ENCODE measurements at places on chromosomes 3 and 15.

DNA sequence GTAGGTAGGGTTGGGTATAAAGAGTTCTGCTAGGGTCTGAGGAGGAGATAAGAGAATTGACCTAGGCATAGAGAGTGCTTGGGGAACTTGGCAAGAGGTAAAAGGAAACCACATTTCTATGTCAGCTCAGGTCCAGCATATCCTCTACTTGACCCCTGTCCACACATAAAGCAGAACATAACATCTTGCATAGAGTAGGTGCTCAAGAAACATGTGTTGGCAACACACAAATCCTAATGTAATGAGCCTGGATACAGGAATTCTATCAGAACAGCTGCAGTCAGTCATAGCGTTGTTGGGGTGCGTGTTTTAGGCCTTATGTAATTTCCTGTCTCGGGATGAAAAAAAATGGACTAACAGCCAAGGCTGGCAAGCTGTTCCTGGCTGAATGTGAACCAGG, 35.0 kb upstream of the PLCL2 start:
- no peak for DNase-seq

GRCh38 chr3:134813618-134814017, 18.6 kb downstream of the EPHB1 start:
- DNase-seq: no peak

DNA sequence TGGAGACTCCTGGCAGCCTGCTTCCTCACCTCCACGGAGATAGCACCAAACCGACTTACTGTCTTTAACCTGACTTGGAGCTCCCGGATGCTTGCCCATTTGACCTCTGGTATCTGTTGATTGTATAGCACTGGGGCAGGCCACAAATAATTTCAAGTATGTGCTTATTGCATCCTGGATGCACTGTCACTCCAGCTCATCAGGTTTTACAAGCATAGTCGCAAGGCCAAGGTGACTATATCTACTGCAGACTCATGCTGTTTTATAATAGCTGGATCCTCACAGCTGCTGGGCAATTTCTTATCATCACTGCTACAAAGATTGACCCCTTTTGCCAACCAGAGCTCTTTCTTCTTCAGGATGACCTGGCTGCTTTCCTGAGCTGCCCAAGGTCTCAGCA, 45.6 kb downstream of the PEX5L start:
- peak; percentile 74 for DNase-seq

GRCh38 chr3:160372780-160373179, 26.2 kb downstream of the IFT80 start:
- DNase-seq: peak; percentile 21

DNA sequence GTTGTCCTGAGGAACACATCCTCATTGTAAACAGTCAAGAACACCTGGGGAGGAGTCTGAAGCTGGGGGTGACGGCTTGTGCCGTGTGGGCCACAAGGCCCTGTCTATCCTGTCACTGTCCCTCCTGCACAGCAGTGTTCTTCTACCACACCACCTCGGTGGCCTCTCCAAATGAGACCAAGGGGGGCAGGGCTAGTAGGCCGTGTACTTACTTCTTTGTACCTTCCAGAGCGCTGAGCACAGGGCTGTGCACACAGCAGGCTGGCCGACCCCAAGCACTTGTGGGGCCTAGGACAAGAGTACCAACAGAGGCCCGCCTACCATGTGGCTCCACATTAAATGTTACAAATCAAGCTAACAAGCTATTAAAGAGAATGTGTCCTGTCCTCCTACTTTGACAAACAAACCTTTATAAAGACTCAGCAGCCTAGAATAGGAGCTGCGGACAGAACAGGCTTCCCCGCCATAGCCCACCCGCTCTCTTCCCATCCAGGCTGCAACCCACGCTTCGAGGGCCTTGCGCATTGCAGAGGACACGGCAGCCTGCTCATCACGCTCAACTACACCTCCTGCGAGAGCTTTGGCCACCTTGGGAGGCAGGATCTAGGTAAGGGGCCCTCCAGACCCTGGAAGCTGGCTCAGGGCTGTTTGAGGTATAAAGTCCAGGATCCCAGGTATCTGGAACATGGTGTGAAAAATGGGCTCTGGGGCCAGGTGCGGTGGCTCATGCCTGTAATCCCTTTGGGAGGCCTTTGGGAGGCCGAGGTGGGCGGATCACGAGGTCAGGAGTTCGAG, 30.5 kb downstream of the MELTF start:
- no peak for DNase-seq

GRCh38 chr3:16377847-16378302, 112.9 kb downstream of the OXNAD1 start:
- no peak for DNase-seq

DNA sequence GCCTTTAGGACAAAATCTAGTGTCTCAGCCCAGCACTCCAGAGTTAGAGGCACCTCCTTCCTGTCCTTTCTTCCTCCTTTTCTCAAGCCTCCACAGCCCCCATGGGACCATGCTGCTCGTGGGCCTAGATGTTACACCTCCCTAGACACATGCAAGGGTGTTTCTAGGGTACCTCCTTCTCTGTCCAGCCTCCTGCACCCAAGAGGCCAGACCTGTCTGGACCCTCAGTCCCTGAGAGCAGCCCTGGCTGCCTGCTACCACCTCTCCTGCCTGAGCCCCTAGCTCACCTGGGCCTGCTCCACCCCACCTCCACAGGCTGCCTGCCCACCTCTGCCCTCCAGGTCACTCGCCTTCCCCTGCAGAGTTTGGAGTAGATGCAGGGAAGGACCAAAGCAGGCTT, 5.2 kb downstream of the LOXL1 start:
- no peak for DNase-seq

- DNase-seq: no peak
Measured at GRCh38 chr3:56887402-56888025, 85.8 kb upstream of the ARHGEF3 start.

GRCh38 chr15:48354694-48355303, 23.6 kb downstream of the DUT start:
- no peak for DNase-seq

DNA sequence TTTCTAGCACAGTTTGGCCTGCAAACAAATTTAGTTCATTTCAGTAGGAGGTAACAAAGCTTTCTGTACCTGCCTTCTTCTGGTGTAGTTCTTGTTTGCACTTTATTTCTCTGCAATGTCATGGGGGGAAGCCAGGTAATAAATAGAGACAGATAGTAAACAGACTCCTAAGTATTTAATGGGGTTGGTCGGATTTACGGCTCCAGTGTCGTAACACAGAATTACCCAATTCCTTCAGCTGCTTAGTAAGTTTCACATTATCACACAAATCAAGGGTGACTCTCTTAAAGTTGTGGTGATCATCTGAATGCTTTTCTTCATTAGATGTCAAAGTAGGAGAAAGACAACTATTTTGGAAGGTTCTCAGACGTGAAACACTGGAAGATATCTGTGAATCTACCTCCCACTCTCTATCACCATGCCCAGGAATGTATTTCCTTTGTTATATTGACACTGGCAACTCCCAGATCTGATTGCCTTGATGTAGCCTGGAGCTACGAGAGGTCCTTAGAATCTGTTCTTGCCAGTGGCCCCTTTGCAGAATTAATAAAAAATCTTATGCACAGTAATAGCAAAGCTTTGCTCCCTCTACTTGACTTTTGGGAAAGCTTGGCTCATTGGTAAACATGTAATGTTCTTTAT, 25.0 kb upstream of the TMC3 start:
- no peak for DNase-seq

DNA sequence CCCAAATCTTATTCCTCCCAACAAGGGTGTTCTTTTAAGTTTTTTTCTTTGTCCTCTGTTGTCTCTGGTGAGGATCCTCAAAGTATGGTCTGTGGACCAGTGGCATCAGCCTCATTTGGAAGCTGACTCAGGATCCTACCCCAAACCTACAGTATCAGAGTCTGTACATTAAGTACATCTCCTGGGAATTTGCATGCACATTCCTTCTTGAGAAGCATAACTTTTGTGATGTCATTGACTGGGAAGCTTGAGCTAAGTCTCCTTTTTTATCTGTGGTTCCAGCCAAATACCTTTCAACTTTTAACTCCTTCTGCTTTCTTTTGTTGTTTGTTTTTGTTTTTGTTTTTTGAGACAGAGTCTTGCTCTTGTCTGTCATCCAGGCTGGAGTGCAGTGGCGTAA, 40.5 kb downstream of the ARMC8 start:
- no peak for DNase-seq

GRCh38 chr3:46093966-46094365, 66.7 kb upstream of the XCR1 start:
- DNase-seq: no peak

DNA sequence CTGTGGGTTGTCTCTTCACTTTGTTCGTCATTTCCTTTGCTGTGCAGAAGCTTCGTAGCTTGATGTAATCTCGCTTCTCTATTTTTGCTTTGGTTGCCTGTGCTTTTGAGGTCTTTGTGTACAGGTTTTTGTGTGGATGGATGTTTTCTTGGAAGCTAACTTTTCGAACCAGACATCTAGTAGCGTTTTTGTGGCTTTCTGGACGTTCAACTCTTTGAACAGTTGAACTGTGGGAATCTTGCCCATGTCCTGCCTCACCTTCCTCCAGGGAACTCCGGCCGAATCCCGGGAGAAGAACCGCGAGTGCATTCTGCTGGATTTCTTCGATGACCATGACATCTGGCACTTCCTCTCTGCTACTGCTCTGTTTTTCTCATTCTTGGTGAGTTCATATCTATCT, 70.6 kb downstream of the USF3 start:
- no peak for DNase-seq

GRCh38 chr3:151879037-151879436, 5.6 kb downstream of the SUCNR1 start:
- no peak for DNase-seq

DNA sequence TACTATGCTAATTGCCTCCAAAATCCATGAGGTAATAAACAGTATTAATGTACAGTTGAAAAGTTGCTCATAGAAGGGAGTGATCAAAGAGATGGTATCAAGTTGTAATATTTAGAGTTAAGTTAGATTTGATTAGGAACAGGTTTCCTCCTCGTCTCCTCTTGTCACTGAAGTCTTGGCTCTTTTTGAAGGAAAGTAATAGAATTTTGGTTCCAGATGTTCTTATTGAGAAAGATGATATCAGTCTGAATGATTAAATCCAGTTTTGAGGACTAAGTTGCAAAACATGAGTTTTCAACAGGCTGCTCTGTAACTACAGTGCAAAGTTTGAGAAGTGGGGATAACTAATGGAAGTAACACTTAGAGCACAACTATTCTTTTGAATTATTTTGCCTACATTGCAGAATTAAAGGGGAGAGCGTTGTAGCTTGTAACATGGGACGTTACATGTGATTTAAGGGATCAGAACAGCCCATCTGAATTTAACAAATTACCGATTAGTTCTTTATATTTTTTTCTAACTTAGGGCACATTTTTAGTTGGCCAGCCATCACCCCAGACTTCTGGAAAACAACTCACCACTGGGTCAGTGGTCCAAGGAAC, 48.3 kb downstream of the MAP6D1 start:
- DNase-seq: no peak

DNA sequence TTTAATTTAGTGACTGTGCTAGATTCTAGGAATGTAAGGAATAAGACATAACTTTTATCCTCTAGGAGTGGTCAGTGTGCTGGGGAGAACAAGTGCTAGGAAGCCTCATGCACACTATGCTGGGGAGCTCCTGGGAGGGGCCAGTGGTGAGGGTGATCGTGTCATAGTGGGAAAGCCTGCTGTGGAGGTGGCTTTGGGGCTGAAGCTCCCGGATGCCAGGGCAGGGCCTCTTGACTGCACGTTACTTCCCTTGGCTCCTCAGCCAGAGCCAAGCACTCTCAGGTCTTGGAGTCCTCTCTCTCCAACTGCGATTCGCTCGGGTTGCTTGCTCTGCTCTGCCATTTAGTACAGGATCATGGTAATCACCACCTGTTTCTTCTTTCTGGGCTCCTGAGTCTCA, 33.6 kb downstream of the SQOR start:
- no peak for DNase-seq

DNA sequence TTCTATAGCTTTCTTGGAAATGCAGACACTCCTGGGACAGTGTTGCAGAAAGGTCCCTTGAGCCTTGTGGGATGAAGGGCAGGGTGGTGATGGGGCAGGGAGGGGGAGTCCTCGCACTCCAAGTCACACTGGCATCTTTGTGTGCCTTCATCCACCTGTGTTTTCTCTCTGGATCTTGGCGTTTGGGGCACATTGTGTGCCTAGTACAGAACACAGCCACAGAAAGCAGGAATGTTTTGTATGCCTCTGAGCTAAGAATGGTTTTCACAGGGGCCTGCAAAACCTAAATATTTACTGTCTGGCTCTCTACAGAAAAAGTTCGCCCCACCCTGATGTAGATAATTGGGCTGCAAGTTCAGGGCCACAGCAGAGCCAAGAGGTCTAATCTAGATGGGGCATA, 5.7 kb downstream of the MYZAP start:
- no peak for DNase-seq

- no peak for DNase-seq
Measured at GRCh38 chr15:94094310-94094709, 137.1 kb upstream of the MCTP2 start.

DNA sequence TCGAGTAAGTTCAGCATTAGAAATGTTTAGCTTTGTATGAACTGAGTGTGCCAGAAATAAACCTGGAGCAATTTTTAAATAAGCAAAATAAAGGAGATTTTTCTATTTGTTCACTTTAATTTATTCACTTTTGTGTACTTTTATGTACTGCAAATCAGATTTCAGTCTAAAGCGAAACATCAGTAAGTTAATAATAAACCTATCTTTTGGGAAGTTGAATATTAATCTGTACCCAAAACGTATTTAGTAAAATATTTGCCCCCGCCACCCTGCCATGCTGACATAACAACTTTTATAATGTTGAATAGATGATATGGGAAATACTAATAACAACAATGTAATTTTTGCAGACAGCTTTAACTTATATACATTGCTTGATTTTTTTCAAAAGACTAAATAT, 230.0 kb downstream of the CDIN1 start:
- no peak for DNase-seq

- no peak for DNase-seq
Measured at GRCh38 chr15:81947548-81947947, 98.3 kb downstream of the MEX3B start.

GRCh38 chr3:195847055-195847950, 35.6 kb upstream of the MUC4 start:
- peak; percentile 17 for DNase-seq

DNA sequence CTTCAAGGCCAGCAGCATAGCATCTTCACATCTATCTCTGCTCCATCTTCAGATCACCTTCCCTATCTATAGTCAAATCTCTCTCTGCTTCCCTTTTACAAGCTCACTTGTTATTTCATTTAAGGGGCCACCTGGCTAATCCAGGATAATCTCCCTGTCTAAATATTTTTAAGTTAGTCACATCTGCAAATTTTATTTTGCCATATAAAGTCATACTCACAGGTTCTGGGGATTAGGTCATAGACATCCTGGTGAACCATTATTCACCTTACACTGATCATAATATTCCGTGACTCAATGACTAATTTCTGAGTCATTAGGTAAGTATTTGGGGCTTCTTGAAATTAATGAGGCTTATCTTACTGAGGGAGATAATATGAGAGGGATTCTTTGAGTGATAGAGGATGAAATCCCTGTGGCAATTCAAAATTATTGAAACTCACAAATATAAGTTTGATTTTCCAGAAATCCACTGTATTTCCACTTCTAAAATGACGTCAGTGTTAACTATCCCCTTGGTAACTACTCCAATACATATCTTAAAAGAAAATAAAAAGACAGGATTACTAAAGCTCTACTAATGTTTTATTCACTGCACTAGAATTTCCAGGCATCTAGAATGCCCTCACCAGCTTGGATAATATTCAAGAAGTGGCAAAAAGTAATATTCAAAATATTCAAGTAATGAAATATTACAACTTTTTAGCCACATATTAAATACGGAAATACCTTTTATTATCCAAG, 93.7 kb upstream of the RBMS3 start:
- DNase-seq: peak; percentile 26

- DNase-seq: no peak
Measured at GRCh38 chr3:40387001-40387894, at the start of gene ENTPD3. Gene ENTPD3 (plus strand): TSS chr3:40387184. CDS start chr3:40388058, 874 bp downstream.

Data from A549 (cell line).